ENCODE measurements at places on chromosomes 4 and X.

DNA sequence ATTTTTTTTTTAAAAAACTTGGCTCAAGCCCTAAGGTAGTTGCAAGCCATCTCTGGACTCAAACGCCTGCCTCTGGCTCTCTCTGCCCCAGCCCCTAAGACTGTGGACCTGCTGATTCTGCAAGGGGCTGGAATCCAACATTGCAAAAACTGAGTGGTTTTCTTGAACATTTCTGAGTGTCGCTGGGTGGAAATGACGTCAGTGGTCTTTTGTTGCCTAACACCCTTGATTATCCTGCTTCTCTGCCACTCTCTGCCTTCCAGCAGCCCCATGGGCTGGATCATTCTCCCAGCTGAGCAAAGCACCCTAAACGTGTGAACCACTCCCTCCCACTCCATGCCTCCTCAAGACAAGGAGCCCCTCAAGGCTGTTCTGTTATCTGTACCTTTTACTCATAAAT is 16.6 kb downstream of the BST1 start:
- DNase-seq = no peak

- no peak for DNase-seq
Observed at GRCh38 chrX:47483306-47484268, 565 bp upstream of the ZNF41 start.

DNA sequence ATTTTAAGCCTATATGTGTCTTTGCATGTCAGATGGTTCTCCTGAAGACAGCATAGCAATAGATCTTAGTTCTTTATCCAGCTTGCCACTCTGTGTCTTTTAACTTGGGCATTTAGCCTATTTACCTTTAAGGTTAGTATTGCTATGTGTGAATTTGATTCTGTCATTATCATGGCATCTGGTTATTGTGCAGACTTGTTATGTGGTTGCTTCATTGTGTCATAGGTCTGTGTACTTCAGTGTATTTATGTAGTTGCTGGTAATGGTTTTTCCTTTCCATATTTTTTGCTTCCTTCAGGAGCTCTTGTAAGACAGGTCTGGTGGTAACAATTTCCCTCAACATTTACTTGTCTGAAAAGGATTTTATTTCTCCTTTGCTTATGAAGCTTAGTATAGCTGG is 1443.5 kb downstream of the FAM133A start:
- no peak for DNase-seq

- DNase-seq = no peak
Observed at GRCh38 chrX:78124307-78124706, 15.1 kb downstream of the TAF9B start.

GRCh38 chrX:107726816-107727534 is 48.6 kb downstream of the TSC22D3 start:
- DNase-seq = no peak

DNA sequence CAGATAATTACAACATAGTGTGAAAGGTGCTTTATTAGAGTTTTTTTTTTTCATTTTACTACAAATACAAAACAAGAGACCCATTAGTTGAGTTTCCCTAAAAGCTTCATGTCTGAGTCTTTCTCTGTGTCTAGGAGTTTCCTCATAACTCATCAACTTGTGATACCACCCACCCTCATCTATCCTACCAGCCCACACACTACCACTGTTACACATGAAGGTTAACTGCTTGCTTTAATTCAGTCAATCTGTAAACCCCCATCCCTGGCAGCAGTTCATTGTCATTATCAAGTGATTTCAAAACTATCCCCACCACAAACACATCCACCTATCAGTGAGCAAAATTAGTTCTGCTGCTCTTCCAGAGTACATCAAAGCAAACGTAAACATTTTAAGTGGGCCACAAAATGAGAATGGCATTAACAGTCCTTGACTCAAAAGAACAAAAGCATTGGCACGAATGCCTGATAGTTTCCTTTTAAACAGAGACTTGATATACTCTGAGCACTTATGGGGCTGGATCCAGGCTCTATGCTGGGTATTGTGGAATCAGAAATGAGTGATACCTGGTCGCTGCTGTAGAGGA is 331.6 kb upstream of the FAM241A start:
- no peak for DNase-seq

GRCh38 chrX:124393238-124393637 is 46.9 kb downstream of the SH2D1A start:
- no peak for DNase-seq

- no peak for DNase-seq
Observed at GRCh38 chrX:77572322-77572721, 125.1 kb downstream of the FGF16 start.

DNA sequence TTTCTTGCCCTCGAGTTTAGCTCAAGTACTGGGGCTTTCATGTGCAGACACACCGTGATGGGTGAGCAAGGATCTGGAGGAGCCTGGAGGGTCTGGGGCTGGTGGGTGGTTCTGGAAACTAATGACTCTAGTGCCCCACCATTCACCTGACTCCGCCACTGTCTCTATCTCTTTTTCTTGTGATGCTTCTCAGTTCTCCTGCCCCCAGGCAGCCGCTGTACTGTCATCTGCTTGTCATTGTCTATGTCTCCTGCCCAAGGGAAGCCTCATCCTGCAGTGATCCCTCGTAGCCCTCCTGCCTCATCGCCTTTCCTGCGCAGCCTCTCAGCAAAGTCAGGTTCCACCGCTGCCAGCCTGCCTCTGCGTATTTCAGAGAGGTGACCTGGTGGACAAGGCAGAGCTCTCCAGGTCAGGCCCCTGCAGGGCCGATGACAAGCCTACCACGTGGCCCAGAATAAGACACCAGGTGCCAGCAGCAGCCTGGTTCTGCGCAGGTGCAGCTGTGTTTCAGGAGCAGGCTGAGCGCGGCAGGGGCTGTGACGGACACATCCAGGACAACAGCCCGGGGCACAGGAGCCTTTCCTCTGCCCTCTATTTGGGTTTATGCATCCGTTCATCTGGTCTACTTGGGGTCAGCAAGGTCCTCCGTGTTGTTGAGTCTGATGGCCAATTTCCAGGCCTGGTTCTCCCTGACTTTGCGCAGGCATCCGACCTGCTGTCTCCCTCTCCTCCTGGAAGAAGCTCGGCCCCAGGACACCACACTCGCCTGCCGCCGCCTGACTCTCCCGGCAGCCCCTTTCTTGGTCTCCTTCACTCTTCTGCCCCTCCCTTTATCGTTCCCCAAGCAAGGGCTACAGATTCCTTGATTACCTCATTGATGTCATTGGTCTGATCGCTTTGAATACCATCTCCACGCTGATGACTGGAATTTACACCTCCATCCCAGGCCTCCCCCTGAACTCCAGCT is 30.9 kb upstream of the CDKN2AIP start:
- no peak for DNase-seq

DNA sequence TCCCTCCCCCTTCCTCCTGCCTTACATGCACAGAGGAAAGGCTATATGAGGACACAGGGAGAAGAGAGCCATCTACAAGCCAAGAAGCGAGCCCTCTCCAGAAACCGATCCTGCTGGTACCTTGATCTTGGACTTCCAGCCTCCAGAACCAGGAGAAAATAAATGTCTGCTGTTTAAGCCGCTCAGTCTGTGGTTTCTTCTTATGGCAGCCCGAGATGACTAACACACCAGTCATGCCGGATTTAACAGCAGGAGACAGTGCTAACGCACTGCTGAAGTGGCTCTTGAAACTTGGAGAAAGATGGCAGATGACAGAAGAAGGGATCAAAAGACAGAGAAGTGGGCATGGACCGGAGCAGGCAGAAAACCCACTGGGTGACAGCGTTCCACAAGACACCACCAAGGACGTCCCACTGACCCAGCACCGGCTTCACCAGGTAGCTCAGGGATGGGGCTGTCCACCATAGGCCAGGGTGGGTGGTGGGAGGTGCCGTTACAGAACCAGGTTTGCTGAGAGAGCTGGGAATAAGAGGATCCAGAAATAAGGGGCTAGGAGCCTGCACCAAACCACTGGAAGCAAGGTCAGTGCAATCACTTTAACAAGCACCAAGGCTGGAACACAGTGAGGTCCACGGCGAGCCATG is 6.2 kb upstream of the MAN2B2 start:
- no peak for DNase-seq

GRCh38 chrX:123859846-123860838 is at the start of gene XIAP:
Gene XIAP, plus strand, starts transcription at chrX:123860053. Its CDS starts 25,610 bp downstream, at chrX:123885663.
- peak; percentile 65 for DNase-seq

- no peak for DNase-seq
Observed at GRCh38 chr4:86855572-86855971, 6.4 kb upstream of the SLC10A6 start.
